ENCODE measurements at places on chromosomes 2 and 18.

DNA sequence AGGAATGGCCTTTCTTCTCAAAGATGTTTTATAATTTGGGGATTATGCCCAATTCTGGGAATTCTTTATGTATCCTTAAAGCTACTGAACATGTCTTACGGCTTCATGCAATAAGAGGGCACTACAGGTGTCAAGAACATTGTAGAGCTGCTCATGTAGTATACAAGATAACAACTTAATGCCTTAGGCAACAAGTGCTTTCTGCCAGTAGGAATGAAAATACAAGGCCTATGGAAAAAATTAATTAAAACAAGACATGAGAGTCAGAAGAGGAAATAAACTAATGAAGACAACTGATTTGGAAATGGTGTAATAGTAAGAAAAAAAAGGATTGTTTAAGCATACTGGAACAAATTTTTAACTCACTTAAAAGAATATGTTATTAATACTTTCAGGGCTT is 27.3 kb downstream of the GREB1L start:
- no peak for DNase-seq

- DNase-seq: no peak
These were observed 156.3 kb upstream of the CCDC68 start for GRCh38 chr18:55115606-55116005.

DNA sequence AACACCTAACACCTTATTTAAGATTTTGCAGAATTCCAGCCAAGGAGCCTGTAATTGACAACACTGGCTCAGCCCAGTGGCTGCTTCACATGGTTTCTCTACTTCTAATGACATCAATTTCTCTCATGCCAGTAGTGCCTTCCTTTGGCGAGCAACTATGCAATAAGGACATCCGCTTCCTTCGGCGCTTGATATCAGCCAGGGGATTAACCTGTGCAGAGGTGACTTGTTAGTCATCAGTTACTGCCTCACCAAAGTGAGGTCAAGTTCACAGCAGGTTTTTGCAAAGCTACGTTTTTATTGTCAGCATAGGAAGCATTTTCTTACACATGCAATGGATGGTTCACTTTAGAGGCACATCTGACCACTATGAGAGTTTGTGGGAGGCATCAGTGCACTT is 24.0 kb upstream of the EDAR start:
- no peak for DNase-seq

GRCh38 chr2:221629468-221629867 is 57.4 kb upstream of the EPHA4 start:
- peak; percentile 39 for DNase-seq

DNA sequence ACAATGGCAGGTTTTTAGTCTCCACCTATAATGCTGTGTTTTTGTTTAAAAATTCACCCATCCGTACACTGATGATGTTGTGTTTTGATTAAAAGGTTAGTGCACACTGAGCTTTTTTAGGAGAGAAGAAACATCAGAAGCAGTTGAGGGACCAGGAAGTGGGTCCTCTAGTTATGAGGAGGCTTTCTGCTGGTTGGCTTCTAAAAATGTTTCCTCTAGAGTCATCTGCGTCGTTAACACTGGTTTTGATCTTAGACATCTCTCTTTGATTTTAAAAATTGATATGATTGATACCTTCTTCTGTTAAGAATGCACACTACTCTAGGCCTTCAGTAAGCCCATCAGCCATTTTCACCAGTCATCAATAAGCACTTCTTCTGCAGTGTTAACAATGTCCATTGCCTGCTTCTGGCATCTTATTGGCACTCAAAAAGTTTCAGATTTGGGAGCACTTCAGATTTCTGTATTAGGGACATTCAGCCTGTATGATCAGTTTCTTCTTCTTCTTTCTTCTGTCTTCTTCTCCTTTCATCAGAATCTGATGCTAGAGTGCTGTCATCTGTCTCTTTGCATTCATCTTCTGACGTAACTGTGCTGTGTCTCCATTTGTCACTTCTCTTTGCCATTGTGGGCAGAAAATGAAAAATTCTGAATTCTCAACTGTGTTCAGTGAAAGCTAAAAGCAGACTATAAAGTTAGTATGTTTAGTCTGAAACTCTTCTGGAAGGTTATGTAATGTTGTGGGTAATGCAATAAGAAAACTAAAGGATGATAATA is 56.3 kb downstream of the PHLPP1 start:
- DNase-seq: no peak

GRCh38 chr2:41965909-41966295 is 81.9 kb upstream of the PKDCC start:
- peak; percentile 35 for DNase-seq

DNA sequence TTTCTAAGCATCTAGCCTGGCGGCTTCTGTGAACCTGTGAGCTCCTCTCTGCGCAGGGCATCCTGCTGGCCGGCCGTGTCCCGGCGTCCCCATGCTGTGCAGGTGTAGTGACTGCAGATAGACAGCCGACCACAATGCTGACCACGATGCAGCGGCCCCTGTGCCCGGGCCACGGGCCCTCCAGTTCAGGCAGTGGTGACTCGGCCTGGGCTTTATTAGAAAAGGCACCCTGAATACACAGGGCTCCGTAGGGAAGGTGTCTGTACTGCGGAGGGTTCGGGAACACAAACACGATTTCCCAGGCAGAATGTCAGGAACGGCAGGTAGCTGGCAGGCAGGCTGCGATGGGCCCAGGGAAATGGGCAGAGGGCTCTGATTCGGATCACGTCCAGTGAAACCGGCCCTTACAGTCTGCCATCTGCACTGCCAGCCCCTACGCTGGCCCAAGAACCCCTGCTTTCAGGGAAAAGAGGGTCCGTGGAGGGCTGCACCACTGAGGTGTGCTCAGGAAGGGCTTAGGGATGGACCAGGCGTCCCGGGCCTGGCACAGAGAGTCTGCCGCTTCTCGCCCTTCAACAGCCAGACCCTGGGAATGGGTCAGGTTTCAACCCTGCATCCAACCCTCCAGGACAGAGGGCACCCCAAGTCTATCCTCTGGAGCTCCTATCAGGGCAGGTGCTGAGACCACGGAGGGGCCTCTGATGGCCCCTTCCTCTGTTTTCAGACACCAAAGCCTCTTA is 196.5 kb downstream of the HDAC4 start:
- no peak for DNase-seq

- no peak for DNase-seq
These were observed 162.7 kb downstream of the KLHL29 start for GRCh38 chr2:23547725-23548124.

- DNase-seq: no peak
These were observed 172.8 kb downstream of the DCDC2C start for GRCh38 chr2:3876221-3876620.

GRCh38 chr2:37630776-37631175 is 40.7 kb downstream of the CDC42EP3 start:
- no peak for DNase-seq

- no peak for DNase-seq
These were observed 10.0 kb downstream of the ZC3H8 start for GRCh38 chr2:112244854-112245253.

DNA sequence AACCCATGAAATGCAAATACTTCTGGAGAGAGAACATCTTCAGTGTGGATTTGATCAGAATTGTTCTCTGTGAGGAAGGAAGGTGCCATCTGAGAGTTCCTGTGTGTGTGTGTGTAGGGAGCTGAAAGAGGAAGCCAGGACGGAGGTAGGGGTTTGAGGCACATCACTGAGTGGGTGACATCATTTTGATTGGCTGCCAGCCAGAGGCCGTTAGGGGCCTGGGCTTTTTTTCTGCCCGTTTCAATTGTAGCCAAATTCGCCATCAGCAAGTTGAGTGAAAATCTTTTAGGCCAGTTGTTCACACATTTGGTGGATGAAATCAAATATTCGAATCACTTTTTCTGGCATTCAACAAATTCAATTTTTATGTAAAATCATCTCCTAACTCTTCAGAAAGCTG is 48.9 kb downstream of the TSN start:
- no peak for DNase-seq

DNA sequence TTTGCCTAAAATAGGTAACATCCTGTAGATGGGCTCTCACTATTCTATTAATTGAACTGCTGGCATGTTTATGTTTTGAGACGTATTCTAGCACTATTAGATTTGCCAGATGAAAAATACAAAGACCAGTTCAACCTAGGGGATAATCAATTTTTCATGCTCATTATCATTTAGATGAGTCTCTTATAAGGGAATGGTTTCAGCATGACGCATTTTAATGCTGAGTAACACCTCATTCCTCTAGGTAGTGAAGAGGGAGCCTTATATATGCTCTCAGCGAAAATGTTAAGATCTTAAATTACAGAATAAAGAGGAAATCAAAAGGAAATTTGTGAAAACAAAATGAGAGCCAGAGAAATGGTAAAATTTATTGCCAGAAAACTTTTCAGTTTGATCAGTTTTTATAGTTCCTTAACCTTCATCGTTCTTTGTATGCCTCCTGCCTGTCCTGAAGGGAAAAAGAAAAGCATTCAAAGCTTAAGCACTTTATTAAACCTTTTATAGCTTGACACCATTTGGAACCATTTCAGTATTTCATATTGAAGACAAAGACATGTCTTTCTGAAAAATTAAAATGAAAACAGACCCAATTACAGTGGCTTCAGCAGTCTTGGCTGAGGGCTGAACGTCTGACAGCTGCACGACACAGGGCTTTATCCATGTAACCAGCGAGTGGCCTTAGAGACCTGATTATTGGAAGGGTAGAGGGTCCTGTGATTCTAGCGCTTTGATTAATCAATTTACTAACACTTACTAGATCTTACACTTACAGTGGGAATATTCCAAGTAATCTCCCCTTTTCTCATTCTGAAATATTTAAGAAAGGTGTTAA is 112.8 kb downstream of the ADCYAP1 start:
- DNase-seq: no peak

- DNase-seq: no peak
These were observed 87.5 kb downstream of the PLEKHM3 start for GRCh38 chr2:207937823-207938222.

- DNase-seq: no peak
These were observed 137.1 kb downstream of the MCFD2 start for GRCh38 chr2:46778511-46778910.

DNA sequence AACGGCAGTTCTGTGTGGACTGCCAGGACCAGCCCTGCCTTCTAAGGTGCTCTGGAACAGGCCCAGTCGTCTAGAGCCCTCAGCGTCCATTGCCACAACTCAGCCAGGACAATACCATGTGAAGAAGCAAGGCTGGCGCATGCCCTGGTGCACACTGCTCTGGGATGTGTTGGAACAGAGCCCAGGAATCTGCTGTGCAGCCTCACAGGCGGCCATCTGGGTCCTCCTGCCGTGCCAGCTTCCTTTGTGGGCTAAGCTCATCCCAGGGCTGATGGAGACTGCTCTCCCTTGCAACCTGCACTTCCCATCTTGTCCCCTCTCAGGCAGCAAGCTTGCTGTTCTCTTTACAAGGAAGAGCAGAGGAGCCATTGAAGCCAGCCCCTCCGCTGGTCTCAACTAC is 246.4 kb upstream of the PXDN start:
- no peak for DNase-seq

- DNase-seq: no peak
These were observed 1.9 kb upstream of the SLC1A4 start for GRCh38 chr2:64987001-64987955.

DNA sequence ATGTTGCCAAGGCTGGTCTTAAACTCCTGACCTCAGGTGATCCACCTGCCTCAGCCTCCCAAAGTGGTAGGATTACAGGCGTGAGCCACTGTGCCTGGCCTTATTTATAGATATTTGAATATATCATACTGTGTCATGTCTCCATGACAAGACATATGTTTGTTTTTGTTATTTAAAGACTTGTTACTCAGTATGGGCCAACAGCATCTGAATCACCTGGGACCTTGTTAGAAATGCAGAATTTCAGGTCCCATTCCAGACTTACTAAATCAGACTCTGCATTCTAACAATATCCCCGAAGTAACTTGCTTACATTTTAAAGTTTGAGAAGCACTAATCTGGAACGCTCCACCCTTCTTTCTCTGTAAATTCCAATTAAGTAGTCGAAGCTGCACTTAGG is 33.2 kb downstream of the RPE start:
- DNase-seq: no peak

DNA sequence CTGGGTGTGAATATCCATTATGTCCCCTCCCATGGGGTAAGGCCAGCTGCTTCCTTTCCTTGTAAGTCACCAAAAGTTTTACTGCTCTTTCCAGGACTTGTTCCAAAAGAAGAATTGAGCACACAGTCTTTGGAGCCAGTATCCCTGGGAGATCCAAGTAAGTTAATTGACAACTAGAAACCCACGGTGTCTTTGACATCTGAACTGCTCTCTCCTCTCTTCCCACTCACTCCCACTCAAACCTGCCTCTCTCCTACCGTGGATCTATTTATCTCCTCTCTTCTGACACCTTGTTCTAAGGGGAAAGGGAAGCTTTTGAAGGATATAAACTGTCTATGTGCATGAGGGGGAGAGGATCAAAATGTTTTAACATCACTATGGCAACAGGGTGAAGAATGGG is 86.7 kb downstream of the VIT start:
- no peak for DNase-seq

- no peak for DNase-seq
These were observed 255.8 kb upstream of the SLC14A2 start for GRCh38 chr18:45359275-45360009.

DNA sequence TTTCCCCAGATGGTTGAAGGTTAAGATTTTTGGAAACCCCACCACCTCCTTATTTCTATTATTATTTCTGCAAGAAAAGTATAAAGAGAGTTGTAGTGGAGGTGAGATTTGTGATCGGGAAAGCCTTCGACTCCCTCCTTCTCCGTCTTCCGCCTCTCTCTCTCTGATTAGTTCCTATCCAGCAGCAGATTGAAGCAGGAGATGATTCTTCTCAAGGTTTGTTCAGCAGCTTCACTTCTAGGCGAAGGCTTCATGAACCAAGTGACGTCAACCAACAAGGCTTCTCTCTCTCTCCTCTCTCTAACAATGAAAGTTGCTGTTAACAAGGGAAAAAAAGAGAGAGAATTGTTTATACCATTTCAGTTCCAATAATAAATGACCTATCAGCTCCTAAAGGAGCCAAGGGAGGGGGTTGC is at the start of gene BAZ2B:
TSS of gene BAZ2B (minus strand) at position 263 of the 416 bp plus-strand sequence. CDS start 137,829 bp downstream, outside the sequence.
- DNase-seq: peak; percentile 58

- no peak for DNase-seq
These were observed 92.9 kb upstream of the CYP1B1 start for GRCh38 chr2:38168710-38169480.

GRCh38 chr2:165144315-165144714 is 59.5 kb downstream of the SCN3A start:
- no peak for DNase-seq

- DNase-seq: no peak
These were observed 28.0 kb upstream of the COX5B start for GRCh38 chr2:97617911-97618310.

- no peak for DNase-seq
These were observed 423.4 kb downstream of the ZEB2 start for GRCh38 chr2:144096531-144096930.

DNA sequence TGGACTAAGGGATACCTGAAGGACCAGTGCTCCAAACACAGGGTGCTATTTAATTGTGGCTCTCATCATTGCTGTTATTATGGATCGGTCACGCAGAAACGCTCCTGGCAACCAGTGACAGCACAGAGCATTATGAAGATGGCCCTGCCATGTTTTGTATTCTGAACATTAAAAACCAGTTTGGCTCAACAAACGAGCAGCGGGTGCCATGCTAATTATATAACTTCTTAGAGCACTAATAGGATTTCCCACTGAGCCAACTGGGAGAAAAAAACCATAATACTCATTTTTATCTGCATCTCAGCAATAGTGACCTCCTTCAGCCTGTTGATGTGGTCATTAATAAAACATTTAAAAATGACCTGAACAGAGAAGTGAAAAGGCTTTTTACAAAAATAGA is 212.8 kb downstream of the STK39 start:
- DNase-seq: no peak
